ENCODE measurements at places on chromosomes 3 and 15.

- DNase-seq, result no peak
These were observed 15.4 kb upstream of the PIK3CB start for GRCh38 chr3:138850151-138850550.

- DNase-seq, result peak; percentile 92
These were observed 55.7 kb upstream of the CP start for GRCh38 chr3:149277331-149277813.

- DNase-seq, result no peak
These were observed 70.4 kb upstream of the ARHGEF26 start for GRCh38 chr3:154050766-154051165.

DNA sequence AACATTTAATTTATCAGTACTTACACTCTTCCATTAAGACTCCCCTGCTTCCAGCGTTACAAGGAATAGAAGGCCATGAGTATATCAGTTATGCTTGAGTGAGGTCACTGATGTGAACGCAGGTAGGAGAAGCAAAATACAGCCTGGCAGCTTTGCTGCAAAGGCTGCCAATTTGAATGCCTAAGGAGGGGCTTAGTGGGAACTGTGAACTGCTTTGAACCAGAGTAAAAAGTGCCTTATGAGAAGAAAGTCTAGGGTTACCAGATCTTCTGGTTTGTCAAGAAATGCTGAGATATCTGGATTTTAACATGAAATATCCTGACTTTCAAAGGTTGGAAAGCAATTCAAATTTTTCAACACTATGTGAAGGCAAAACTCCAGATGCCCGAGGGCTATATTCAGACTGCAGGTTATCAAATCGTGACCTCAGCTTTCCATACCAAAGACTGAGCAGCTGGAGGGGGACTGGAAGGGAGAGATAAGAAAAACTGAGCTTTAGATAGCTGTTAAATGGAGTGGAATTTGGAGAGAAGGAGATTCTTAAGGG is 446.3 kb upstream of the NECTIN3 start:
- DNase-seq, result no peak

DNA sequence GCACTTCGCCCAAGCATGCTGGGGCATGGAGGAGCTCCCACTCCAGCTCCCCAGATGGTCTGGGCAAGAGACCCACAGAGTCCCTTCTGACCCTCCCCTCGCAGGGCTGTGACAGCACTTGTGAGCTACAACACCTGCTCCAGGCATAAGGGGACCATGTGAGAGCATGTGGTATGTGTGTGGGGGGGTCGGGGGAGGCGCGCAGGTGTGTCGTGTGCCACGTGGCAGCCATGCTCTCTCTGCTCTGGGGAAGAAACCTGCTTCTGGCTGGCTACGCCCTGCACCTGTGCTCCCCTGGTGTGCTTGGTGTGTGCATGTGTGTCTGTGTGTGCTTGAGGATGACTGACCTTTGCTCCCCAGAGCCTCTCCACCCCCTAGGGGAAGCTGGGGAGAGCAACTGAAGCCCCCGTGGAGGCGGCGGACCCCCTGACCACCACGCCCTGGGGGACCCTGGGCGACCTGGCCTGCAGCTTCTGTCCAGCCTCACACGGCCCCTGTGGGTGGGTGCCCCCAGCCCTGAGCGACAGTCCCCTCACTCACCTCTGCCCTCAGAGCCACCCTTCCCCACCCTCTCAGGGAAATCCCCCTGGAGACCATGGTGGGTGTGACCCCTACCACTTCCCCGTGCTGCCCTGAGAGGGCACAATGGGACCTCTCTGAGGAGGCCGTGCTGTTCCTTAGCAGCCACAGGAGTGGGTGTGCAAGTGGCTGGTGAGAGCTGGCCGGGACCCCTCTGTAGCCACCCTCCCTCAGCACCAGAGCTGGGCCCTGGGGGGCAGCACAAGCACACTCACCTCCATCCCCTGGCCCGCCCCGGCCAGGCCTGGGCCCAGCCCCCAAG is 16.6 kb upstream of the SEC13 start:
- DNase-seq, result no peak

- DNase-seq, result no peak
These were observed 38.4 kb upstream of the FURIN start for GRCh38 chr15:90829942-90830440.

- no peak for DNase-seq
These were observed 109.5 kb downstream of the SYNPR start for GRCh38 chr3:63387568-63387967.

- no peak for DNase-seq
These were observed 391.4 kb downstream of the LRTM1 start for GRCh38 chr3:54536450-54536849.

Measured in Panc1 (cell line).